ENCODE measurements at places on chromosomes 11 and 22. TPM values are rescaled to one million over a fixed set of nuclear protein-coding genes. Genes with fewer than 3 reads are reported as not detected.

The RNF215 gene
- total RNA-seq: 22.3 TPM

The PES1 gene
- 58.1 TPM for total RNA-seq

The ST14 gene
- not detected for total RNA-seq

The MS4A6A gene
- total RNA-seq: 0.65 TPM

The DEPDC7 gene
- total RNA-seq: 0.16 TPM

The KCNC1 gene
- not detected for total RNA-seq

The TXN2 gene
- 13.9 TPM for total RNA-seq

The OR8A1 gene
- total RNA-seq: not detected

The MMP10 gene
- total RNA-seq: 2.1 TPM

The OR52L1 gene
- total RNA-seq: not detected

The VPS26B gene
- total RNA-seq: 41.9 TPM

The KCNQ1 gene
- 0.32 TPM for total RNA-seq

The HBG2 gene
- total RNA-seq: not detected

The ANGPTL5 gene
- total RNA-seq: not detected

The DSCAML1 gene
- not detected for total RNA-seq

The JOSD1 gene
- total RNA-seq: 73.9 TPM

The NLRP6 gene
- total RNA-seq: not detected

The SYCE3 gene
- not detected for total RNA-seq

The SYT7 gene
- 0.97 TPM for total RNA-seq

The CARS1 gene
- 35.5 TPM for total RNA-seq

The UCP3 gene
- total RNA-seq: 0.16 TPM

The B4GALNT4 gene
- total RNA-seq: 0.16 TPM

The DEUP1 gene
- total RNA-seq: not detected

The TUBGCP6 gene
- total RNA-seq: 36.6 TPM

The DGCR6 gene
- 3.2 TPM for total RNA-seq

The BTG4 gene
- not detected for total RNA-seq

The ARHGAP20 gene
- total RNA-seq: 0.16 TPM

The OR10D3 gene
- not detected for total RNA-seq

The GAB4 gene
- not detected for total RNA-seq

The PKP3 gene
- total RNA-seq: 0.06 TPM

The P2RX3 gene
- not detected for total RNA-seq

The PRAME gene
- not detected for total RNA-seq

The MYO18B gene
- not detected for total RNA-seq

Measured in bladder microvascular endothelial cell (primary cell).